ENCODE measurements at places on chromosomes 7 and 10.
A peak's percentile ranks its signal among the peaks of the same experiment; 100 is the strongest.

DNA sequence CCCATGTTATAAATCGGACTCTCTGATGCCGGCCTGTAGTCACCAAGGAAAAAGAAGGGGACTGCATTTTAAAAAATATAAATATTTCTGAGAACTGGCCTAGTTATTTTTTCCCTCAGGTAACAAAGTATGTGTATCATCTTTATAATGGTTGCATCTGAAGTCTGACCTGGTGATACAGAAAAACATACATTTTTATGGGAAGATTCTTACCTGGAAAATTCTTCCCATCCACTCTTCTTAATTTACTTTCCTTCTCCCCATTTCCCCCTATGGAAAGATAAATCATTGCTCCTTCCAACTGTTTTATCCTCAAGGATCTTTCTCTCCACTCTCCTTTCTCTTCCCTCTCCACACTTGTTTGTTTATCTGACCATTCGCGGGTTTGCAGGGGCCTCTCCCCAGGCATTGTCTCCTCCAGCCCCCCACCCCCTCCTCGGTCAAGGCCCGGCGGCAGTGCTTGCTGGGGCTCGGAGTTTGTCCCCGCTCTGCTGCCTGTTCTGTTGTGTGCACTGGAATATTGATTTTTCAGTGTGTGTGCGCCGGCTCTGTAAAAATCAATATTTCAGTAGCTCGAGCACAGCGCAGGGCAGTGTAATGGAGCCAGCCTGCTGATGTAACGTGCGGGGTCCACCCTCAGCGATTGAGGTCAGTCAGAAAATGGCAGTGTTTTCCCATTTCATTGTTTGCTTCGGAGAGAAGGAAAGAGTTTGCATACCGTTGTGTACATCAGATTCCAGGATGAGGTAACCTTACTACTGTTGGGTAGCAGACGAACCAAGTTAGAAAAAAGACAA, 199.5 kb upstream of the NFE2L3 start:
- DNase-seq: no peak

GRCh38 chr10:110425684-110426293, 71.9 kb upstream of the DUSP5 start:
- DNase-seq: no peak

DNA sequence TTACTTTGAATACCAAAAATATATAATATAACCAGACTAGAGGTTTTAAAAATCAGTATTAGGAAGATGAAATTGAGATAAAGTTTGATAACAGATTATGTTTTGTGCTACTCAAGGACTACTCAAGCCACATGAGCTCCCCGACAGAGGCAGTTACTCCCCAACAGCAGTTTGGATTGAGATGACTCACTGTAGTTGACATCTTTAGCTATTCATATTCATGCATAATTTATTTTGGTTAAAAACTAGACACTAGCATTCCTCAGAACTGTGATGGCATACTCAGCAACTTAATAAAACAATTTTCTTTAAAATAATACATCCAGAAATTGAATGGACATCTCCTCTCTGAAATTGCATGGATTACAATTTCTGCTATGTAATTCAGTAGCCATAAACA, 19.6 kb downstream of the PCLO start:
- DNase-seq: no peak

DNA sequence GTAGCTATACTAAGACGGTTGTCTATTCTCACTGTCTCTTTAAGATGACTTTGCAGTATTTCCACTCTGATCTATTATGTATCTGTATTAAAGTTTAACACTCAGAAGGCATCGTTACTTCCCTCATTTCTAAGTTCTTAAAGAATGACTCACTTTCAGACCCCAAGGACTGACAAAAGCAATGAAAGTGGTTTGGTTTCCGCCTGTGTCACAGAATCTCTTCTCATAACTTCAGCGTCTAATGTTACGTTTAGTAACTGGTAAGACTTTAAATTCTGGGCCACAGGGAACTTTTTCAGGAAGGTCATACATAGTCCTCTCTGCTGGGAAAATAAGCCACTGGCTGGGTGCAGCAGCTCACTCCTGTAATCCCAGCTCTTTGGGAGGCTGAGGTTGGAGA, 892.0 kb upstream of the AUTS2 start:
- DNase-seq: no peak

- no peak for DNase-seq
Observed at GRCh38 chr7:27128034-27128433, 2.5 kb downstream of the HOXA4 start.

- DNase-seq: no peak
Observed at GRCh38 chr7:41012041-41012440, 690.8 kb downstream of the INHBA start.

- DNase-seq: no peak
Observed at GRCh38 chr7:76354981-76355730, 3.6 kb downstream of the YWHAG start.

DNA sequence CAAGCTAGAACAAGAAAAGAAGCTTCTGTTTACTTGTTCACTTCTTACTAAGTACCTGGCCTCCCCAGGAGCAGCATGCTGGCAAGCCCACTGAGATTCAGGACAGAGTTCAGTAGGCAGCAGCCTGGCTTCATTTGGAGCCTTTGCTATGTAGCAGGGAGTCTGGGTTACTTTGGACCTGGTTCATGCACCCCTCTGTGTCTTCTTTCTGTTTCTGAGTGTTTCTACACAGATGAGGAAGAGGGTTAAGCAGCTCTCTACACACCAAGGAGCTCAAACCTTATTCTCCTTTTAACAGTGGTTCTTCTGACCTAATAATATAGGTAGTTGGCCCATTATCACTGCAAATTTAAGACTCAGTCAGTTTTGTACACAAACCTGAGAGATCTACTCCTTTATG, 152.9 kb downstream of the ARID5B start:
- DNase-seq: no peak

- DNase-seq: no peak
Observed at GRCh38 chr7:55127622-55128081, 108.8 kb downstream of the EGFR start.

DNA sequence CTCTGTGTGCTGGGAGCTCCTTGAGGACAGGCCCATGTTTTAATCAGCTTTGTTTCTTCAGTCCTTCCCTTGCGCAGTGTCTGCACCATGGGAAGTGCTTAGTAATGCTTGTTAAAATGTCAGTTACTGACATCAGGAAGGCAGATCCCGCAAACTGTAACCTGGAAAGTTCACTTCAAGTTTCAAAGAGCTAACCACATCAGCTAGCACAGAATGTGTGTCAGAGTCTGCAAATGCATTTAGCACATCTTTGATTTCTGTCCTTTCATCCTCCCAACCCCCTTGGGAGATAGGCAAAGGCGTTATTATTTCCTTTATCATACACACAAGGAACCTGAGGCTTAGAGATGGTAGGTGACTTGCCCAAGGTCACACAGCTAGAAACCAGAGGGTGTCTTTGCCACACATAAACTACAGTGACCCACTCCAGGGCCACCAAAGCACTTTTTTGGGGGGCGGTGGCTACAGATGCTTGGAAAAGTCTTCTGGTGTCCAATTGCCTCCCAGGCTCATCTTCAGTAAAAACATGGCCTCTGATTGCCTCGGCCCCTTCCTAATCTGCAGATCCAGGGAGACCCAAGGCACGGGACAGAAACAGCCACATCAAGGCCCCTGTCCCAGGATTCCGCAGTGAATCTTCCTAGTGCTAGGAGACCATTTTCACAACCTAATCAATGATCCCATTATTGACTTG, 116.2 kb upstream of the GPR26 start:
- no peak for DNase-seq

DNA sequence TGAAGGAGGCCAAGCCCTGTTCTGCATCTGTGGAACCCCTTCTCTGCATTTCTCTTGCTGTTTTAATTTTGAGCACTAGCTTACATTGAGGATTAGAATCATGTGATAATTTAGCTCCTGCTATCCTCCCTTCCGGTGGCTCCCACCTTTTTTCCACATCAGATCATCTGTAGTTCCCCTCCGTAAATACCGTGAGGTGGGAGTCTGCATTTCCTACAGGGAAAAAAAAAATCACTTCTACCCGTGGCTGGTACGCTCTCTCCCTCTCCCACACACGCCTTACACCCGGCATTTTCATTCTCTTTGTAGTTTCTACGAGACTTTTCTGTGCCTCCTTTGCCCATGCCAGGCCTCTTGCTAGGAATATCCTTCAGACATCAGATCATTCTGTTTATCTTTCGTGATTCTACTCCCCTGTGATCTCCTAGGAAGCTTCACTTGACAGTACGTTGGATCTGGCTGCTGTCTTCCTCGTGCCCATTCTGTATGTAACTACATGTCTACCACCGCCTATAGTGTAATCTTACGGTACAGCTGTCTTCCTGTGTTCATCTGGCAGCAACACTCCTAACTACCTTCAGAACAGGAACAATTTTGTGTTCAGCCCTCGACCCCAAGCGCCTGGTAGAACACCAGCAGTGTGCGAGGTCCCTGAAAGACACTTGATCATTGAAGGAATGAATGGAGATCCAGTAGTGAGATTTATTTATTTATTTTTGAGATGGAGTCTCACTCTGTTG, 41.7 kb upstream of the OCM start:
- DNase-seq: no peak

DNA sequence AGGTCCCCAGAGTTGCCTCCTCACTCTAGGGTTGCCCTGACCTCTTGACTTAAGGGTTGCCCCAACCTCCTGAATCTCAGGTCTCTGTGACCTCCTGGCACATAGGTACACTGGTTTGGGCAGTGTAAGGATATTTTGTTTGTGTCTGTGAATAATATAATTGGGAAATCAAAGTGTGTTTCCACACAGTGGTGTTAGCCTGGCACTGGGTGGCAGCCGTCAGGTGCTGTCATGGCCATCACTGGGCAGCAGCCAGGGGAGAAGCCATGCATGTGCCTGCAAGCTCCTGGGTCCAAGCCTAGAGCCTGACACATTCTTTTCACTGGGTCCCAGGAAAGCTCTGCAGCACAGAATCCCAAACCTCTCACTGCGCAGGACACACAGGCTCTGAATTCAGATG, 3.6 kb upstream of the CCDC201 start:
- no peak for DNase-seq

- no peak for DNase-seq
Observed at GRCh38 chr7:13839063-13839462, 150.4 kb downstream of the ETV1 start.

GRCh38 chr7:123783820-123784219, 35.0 kb upstream of the WASL start:
- DNase-seq: no peak

GRCh38 chr7:151110941-151111645, 24.8 kb downstream of the AGAP3 start:
- peak; percentile 39 for DNase-seq

- no peak for DNase-seq
Observed at GRCh38 chr10:97573021-97573420, 442 bp downstream of the ANKRD2 start.

DNA sequence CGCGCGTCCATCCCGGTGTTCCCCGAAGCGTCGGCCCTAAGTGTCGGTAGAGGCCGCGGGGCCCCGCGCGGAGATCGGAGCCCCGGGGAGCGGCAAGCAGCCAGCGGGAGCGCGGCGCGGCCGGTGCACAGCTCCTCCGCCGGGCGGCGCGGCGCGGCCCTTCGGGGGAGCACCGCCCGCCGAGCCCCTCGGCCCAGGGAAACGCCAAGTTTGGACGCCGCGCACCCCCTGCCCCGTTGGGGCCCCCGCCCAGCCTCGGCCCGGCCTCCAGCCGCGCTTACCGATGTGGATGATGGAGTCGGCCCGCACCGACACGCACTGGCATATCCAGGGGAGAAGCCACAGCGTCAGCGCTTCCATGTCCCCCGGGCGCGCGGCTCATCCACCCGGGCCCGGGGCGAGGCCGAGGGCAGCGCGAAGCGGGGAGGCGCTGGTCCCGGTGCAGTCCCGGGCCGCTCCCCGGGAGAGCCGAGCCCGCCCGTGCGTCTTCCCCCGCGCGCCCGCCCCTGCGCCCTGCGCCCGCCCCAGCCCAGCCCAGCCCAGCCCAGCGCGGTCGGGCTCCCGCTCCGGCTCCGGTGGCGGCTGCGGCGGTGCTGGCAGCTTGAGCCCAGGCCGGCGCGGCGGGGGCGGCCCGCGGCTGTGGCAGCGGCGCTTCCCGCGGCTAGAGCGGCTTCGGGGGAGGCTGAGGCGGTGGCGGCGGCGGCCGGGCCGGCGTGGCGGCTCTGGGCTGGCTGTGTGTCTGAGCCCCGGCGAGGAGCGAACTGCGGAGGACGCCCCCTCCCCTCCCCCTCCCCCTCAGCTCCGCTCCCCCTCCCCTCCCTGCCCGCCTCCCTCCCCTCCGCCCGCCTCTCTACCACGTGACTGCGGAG, at the start of gene GRID1:
Gene GRID1 (minus strand): TSS at position 763 of the 869 bp plus-strand sequence.
- DNase-seq: no peak

DNA sequence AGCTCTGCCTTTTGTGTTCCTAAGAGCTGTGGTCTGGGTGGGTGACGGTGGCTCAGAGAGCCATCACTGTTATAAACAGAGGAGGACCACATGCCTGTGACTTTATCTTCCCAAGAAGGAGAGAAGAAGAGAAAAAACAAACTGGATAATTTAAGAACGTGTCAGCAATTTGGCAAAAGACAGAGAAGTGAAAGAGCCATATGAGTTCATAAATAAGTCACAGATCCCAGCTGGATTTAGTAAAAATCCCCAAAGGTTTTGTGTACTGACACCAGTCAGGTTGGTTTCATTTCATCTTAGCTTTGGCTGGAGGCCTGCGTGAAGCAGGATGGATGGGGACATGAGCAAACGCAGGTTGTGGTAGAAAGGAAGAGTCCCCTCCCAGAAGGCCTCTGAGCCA, 120.7 kb downstream of the CXCL12 start:
- no peak for DNase-seq

DNA sequence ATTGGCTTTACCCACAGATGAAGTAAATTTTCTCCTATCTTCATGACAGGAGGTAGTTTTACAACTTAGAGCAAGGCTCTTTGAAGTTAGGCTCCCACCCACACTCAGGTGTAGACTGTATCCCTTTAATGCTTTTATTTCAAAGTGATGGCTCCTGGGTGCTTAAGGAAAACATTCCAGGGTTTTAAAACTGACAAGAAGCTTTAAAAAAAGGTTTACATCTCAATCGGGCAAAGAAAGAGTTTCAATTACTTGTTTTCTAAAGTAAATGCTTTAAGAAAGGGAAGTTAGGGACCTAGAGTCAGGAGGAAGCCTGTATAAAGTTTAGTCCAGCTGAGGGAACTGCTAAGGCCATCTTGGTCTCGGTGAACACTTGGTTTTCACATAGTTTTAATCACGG, 1153.8 kb upstream of the C7orf33 start:
- no peak for DNase-seq

DNA sequence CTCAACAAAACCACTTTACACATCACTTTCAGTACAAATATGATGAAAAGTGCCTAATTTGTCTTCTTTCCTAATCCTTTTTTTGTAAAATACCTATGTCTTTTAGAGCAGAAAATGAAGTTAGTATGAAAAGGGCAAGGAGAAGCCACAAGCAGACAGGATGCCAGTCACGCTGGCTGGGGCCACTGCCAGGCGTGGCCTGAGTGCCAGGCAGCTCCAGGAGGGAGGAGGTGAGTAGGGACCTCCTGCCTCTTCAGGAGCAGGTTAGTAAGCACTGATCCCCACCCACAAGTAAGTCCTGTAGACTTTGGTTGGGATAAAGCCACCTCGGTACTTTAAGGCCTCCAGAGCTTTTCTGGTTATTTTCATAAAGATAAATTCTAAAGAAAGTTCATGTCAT, 432.0 kb downstream of the GRID1 start:
- DNase-seq: no peak

GRCh38 chr10:1395025-1395480, 338.9 kb downstream of the WDR37 start:
- DNase-seq: no peak

GRCh38 chr7:82172017-82172416, 271.6 kb downstream of the CACNA2D1 start:
- DNase-seq: no peak

All from activated CD8-positive, alpha-beta memory T cell treated with anti-CD3 and anti-CD28 coated beads for 4 hours (primary cell).